ENCODE measurements at places on chromosomes 2 and 18.

DNA sequence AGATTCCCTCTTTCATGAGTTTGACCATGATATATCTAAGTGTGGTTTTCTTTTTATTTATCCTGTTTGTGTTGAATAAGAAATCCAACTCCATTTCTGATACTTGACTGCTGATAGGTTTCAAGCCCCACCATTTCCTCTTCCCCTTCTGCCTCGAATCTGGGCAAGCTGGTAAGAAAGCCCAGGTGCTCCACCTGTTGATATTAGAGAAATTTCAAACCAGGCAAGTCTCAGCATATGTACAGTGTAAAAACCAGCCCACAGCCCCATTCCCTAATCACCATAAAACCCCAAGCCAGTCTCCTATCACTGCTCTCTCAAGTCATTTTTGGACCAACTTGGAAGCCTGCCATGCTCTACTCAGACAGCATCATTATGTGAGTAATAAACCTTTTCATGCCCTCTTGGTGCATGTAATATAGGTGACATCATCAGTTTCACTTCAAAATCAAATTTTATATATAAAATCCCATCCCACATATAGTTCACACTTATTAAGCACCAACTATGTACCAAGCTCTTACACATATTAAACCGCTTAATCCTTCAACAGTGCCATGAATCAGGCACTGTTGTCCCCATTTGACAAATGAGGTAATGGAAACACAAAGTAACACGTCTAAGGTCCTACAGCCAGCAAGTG lies 46.6 kb downstream of the SMAD2 start:
- DNase-seq: no peak

DNA sequence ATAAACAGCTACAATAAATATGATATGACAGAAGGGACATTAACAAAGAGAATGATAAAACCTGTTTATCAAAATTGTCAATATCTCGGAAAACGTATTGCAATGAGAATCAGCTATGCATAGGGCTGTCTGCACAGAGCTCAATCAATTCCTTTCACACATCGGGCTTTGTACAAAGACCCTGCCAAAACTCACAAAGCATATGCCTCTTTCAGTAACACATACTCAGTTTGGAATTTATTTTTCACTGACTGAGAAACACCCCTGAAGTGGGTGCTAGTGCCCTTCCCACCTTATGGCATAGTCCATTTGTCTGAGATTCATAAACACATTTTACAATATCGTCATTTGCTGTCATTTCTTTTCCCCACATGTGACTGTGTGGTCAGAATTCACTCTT lies 815.8 kb upstream of the FAM98A start:
- DNase-seq: no peak

- no peak for DNase-seq
Measured at GRCh38 chr18:69257861-69258458, 142.7 kb upstream of the DOK6 start.

- no peak for DNase-seq
Measured at GRCh38 chr2:117771969-117772630, 42.4 kb upstream of the DDX18 start.

GRCh38 chr2:44766220-44766619 lies 175.3 kb upstream of the SIX3 start:
- DNase-seq: no peak

- DNase-seq: no peak
Measured at GRCh38 chr2:232103140-232103737, 141.7 kb downstream of the DIS3L2 start.

DNA sequence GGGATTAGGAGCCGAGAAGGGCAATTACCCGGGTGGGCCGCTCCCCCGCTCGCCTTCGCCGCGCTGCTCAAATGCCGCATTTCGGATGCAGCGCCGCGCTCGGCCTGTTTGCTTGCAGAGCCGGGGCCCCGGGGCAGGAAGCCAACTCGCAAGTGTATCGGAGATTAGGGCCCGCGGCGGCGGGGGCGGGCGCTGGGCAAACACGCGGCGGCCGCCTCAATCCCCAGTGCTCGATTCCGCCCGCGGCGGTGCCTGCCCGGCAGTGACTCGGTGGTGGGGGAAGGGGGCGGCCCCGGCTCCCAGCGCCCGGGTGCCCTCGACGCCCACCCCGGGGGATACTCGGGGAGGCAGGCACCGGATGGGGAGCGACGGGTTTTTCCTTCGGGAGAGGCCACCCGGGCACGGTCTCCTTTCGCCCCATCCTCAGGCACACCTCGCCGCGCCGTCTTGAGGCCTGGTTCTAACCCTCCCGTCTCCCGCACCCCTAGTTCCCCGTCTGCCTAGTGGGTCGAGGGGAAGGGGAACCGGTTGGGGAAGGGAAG lies 26.6 kb upstream of the NOTO start:
- DNase-seq: no peak

DNA sequence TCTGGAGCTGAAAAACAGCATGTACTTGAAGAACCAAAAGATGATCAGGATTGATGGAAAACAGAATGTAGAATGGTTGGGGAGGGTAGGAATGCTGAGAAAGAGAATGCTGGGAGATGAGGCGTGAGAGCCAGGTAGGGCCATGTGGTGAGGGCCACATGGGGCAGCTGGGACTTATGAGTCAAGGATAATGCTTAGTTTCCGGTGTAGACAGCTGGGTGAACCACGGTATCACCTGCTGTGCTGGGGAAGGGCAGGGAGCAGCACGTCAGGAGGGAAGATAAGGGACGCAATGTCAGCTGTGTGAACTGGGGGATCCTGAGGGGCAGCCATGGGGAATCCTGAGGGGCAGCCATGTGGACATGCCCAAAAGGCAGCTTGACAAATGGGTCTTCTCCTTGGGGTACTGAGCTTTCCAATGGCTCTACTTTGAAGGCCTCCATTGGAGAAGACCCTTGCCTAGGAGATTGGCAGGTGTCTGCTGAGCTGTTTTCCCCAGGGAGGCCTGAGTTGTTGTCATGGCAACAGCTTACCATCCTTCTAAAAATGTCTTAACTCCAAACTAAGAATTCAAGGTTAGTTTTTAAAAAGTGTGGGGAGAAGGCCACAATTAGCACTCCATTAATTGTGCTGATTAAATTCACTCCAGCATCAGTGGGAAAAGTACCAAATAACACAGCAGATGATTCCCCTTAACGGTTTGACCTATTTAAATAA lies 51.1 kb downstream of the MTHFD2 start:
- no peak for DNase-seq

DNA sequence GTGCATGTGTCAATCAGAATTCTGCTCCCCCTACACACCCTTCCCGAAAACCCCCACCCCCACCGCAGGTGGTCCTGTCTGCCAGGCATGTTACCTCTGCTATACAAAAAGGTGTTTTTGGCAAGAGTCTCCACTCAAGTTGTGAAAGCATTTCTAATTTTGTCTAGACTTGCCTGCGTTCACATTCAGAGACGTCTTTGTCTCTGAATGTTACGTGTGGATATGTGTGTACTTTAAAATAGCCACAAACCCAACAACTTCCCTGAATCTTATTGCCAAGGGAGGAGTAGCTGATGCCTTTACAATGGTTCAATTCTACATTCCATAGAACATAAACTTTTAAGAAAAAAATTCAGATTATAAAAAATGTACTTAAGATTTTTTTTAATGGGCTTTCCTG lies 66.6 kb downstream of the ITGA4 start:
- no peak for DNase-seq

DNA sequence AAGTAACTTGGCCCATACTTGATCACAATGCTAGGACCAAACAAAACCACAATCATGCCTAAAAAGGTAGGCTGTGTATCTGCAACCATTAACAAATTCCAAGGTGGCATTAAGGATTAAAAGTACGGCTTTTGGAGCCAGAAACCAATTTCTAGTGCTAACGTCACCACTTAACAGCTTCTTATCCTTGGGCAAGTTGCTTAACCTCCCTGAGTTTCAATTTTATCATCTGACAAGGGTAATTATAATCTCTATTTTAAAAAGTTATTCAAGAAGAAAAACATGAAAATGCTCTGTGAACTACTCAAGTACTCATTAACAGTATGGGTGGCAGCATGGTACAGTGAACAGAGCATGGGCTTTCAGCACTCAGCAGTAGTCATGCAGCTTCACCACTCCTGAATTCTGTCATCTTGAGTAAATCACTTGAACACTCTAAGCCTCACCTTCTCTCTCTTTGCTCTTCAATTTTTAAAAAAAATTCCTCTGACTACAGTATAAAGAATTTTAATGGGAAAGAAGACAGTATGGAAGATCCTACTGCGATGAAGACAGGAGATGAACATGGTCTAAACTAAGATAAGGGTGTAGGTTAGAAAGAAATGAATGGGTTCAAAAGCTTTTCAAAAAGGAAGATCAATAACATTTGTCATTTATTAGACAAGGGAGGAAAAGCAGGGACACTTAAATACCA lies 69.2 kb downstream of the SS18 start:
- no peak for DNase-seq

- DNase-seq: no peak
Measured at GRCh38 chr18:10188971-10189810, 265.2 kb upstream of the APCDD1 start.

DNA sequence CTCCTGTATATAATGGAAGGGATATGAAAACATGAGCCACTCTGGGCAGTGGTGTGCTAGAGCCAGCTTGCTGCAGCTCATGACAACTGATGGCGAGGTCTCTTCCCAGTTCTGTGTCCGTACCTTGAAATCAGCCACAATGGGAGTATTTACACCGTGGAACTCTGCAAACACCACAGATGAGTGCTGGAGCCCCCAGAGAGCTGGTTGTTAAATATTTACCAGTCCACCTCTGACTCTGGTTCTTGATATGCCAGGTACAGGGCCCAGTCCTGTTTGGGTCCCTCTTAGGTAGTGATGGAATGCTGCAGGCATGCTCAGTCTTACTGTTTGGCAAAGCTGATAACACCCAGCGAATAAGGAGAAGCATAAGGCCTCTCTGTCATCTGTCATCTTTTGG lies 116.1 kb upstream of the GLI2 start:
- DNase-seq: no peak

- no peak for DNase-seq
Measured at GRCh38 chr18:10405014-10405493, 49.4 kb upstream of the APCDD1 start.

DNA sequence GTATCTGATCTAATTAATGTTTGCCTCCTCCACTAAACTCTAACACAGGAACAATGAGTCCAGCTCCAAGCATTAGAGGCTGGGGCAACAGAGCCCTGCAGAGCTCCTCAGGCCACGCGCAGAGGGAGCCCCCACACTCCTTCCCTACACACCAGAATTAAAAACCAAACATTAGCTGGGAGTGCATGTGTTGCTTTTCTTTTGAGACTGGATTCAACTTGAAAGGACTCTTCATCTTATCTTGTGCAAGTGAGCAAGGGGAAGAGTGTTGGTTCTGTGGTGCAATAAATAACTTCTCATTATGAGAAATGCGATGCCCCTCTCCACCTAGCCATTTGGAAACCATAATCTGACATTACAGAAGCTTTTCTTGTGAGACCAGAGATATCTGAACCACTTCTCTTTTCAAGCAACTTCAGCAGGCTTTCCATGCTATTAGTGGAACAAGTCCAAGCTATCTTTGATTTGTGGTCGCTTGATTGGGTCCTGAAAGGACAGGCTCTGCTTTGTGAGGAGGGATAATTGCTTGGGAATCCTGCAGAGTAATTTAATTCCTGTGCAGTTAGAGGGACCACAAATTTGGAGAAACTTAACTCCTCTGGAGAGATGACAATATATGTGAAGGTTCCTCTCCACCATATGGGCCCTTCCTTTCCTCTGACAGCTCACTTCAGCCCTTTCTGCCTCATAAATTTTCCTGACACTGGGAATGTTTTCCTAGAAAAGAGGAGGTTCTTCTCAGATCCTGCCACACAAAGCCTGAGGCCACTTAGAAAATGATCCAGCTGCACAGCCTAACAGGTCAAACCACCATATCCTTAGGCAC lies 112.5 kb downstream of the ATL2 start:
- DNase-seq: no peak

GRCh38 chr18:37565101-37565976 lies at the start of gene CELF4:
CELF4 (minus strand) TSS chr18:37565798.
- peak; percentile 52 for DNase-seq

DNA sequence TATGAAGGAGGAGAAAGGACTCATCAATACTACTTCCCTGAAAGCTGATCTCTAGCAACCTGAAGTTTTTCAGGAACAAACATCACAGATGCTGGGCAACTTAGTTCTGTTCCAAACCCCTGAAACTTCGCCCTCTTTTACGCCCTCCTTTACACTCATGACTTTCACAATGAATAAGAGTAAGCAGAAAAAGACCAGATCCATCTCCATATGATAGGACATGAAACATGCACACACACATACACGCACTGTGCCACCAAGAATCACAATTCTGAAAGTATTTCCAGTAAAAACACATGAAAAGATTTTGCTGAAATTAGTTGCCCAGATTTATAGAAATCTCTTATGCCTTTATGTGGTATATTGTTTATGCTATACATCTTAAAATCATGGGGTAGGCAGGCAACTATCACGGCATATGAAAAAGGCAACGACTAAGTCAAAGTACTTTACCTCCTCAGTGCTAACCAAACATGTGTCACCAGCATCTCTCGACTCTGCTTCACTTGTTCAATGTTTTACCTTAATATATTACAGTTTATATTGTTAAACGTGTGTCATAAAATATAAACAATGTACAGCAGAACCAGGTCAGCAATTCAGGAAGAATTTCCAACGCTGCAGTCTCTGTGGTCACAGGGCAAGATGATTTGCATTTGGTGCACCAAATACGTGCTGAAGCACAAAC lies 47.8 kb downstream of the NHEJ1 start:
- DNase-seq: no peak

DNA sequence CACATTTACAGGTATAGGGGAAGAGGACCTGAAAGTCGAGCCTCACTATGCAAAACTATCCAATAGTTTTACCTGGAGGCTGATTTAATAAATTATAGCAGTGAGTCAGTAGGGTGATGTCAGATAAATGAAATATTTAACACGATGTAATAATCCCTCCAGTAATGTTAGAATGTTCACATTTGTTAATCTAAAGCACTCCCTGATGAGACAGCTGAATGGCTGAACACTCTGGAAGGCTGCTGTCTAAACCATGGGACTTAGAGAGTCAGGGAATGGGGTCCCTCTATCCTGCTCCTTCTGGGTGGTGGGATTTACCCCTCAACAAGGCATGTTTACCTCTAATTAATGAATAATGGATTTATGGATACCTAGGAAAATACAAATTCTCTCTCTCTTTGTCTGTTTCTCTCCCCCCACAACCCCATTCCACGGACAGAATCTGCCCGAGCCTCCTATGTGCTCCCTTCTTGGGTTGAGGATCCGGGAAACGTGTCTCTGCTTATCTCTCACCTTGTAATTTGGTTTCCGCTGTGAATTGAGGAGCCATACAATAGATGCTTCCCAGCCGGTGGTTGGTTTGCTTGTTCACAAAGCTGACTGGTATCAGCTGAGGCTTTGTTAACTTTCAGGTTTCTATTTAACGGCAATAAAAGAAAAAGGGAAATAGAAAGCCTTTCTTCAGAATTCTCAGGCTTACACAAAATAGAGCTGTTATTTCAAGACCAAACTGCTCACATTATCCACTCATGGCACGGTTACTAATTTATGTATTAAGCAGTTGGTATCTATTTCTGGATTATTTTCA lies 25.9 kb downstream of the LRRC30 start:
- DNase-seq: no peak

All from SW 1271 (cell line).